ENCODE measurements at places on chromosomes 16 and 17.

GRCh38 chr17:21036361-21036881 is 6.4 kb downstream of the USP22 start:
- DNase-seq: peak; percentile 21

GRCh38 chr16:81814751-81815428 is 35.8 kb downstream of the PLCG2 start:
- DNase-seq: no peak

DNA sequence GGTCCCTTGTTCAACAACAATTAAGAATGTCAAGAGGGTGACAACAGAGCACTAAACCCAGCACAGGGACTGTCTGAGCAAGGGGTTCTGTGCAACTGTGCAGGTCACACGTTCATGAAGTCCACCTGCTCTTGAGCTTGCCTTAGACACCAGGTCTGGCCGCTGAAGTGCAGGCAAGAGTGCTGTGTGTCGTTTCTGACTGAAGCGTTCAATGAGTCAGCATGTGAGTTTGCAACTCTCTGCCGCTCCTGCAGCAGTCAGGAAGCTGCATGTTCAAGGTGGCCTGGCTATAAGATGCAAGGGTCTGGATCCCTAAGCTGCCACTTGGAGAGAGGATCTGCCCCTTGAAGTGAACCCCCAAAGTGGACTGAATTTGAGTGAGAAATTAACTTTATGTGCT is 332.7 kb upstream of the HSBP1 start:
- DNase-seq: no peak

- DNase-seq: no peak
Observed at GRCh38 chr17:74972973-74973328, 392 bp upstream of the HID1 start.

GRCh38 chr16:3131755-3132377 is 3.0 kb upstream of the ZNF213 start:
- DNase-seq: peak; percentile 57

DNA sequence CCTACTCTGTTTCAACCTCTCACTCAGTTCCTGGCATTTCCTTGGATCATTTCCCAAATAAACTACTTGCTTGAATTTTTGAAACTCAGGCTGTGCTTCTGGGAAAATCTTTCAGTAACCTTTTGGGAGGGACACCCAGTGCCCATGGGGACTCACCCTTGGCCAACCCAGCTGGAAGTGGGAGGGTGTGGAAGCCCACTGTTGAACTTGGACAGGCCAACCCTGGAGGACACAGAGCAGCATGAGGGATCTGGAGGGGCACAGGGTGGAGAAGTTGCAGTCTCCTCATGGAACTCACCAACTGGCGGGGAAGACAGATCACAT is 11.2 kb downstream of the RTN4RL1 start:
- no peak for DNase-seq

DNA sequence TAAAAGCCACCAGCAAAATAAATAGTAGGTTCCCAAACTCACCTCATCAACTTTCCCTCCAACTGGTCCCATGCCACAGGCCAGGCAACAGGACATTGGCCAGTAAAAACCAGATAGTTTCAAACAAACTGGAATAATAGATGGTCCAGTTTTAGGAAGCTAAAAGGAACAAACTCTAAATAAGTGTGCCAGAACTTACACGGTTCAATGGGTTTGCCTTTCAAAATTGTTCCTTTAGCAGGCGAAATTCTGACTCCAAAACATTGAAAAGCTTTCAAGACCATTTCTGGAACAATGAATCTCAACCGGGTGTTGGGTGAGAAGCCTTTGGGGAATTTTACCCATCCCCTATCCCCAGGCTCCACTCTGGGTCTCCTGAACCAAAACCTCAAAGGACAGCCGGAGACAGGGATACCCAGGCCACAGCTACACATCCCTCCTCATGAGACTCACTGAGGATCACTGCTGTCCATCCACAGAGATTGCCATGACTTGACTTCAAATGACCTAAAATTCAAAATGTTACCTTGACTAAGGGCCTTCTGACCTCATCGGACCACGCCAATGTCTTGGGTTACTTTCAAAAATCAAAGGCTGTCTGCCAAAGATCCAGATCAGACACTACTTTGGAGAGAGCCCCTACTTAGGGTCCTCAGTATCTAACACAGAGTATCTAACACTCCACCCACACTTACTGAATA is 13.0 kb downstream of the AXIN2 start:
- no peak for DNase-seq

- no peak for DNase-seq
Observed at GRCh38 chr16:89346869-89347268, 129.4 kb downstream of the ZNF778 start.

DNA sequence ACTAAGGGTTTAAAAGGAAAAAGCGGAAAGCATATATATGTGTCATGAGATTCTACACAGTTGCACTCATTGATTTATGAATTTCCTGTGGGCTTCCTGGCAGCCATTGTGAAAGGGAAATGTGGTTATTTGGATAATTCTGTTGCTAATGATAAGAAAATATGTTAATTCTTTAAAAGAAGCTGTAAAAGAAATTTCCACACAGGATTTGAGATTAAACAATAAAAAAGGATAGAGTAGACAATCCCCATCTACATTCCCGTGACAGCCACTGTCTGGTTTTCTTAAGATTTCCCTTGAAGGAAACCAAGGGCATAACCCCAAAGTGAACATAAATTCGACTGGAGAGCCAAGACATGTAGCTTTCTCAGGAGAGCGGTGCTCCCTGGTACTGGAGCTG is 397.5 kb downstream of the CPPED1 start:
- no peak for DNase-seq

DNA sequence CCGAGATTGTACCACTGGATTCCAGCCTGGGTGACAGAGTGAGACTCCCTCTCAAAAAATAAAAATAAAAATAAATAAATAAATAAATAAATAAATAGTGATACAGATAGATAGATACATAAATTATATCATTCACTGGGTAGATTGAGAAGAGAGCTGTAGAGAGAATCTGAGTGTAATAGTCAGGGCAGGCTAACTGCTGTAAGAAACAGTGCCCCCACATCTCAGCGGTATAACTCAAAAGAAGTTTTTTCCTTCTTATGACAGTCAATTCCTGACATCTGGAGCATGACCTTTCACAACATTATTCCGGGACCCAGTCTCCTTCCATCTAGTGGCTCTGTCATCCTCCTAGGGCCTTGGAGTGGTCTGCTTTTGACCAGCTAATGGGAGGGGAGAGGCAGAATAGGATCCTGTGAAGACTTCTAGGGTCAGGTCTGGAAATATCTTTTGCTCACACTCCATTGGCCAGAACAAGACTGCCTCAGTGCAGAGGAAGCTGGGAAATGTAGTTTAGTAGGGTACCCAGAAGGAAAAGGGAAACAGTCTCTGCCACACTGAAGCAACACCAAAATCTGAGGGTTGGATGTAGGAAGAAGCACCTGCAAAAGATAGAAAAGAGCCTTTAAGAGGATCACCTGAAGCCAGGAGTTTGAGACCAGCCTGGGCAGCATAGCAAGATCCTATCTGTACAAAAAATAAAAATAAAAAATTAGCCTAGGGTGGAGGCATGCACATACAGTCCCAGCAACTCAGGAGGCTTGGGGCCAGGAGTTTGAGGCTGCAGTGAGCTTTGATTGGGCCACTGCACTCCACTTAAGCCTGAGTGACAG is 3.0 kb upstream of the QPRT start:
- peak; percentile 72 for DNase-seq

DNA sequence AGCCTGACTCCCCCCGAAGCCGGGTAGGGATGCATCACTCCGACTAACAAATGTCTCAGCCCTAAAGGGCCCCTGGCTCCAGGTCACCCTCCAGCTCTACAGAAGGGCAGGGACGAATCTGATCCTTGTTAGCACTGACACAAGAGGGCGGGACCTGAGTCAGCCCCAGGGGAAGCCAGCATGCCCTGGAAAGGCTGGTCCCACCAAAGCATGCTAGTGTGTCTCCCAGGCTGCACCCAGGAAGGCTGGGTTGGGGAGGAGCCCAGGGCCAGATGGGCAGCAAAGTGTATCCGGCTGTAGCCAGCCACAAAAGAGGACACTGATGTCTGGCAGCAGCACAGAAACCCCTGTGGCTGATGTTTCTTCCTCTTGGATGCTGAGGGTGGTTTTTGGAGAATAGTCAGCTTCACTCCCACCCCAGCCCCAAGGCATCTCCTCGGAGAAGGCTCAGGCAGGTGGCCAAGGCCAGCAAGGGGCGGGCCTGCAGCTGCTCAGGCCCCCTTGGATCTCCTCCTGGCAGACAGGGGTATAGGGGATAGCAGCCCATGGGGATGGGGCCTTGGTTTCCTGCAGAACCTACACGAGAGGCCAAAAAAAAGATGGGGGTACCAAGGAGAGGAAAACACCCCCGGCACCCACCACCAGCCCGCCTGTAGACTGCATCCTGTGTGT is 11.0 kb downstream of the NATD1 start:
- DNase-seq: no peak

GRCh38 chr17:38657824-38658740 is 16.7 kb downstream of the EPOP start:
- DNase-seq: no peak

- DNase-seq: no peak
Observed at GRCh38 chr16:21524068-21524751, 75.2 kb upstream of the METTL9 start.

- no peak for DNase-seq
Observed at GRCh38 chr16:70782237-70782636, 18.7 kb downstream of the VAC14 start.
